Mucosa of descending colon (tissue), 3 donors: ENCODE measurements at places on chromosomes 5 and 9. TPM values are rescaled to one million over a fixed set of nuclear protein-coding genes. Genes with fewer than 3 reads are reported as not detected.
A peak's percentile ranks its signal among the peaks of the same experiment; 100 is the strongest.

GRCh38 chr5:1564824-1565736 is 41.3 kb upstream of the LPCAT1 start:
- no peak for DNase-seq

DNA sequence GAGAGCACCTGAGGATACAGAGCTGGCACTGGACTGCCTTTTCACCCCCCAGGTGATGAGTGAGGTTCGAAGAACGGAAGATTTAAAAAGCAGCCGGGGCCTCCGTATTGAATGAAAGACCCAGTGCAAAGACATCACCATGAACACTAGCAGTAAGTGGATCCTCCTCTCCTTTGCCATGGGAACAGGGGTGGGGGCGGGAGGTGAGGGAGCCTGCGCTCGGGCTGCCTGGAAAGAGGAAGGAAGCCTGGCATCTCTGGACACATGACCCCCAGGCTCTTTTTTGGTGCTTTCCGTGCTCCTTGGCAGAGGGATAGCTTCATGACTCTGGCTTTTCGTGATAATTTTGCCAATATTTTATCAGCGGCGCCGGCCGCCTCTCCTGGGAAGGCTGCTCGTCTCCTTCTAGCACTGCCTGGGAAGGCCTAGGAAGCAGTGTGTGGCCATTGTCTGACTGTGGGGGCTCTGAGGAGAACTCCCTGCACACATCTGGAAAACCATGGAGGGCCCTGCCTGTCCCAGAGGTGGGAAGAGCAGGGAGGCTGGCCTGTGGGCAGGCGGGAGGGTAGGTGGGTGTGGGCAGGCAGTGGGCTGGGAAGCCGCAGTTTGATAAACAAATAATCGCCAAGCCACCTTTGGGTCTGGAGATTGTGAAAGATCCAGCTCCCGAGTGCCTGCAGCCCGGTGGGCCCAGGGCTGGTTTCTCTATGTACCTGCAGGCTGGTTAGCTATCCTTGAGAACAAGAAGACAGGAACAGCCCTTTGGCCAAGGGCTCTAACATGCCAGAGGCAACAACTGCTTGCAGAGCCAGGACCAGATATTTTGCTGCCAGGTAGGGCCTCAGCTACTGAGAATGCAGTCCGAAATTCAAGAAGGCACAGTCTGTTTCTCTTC is 911 bp downstream of the ABLIM3 start:
- peak; percentile 19 for DNase-seq

DNA sequence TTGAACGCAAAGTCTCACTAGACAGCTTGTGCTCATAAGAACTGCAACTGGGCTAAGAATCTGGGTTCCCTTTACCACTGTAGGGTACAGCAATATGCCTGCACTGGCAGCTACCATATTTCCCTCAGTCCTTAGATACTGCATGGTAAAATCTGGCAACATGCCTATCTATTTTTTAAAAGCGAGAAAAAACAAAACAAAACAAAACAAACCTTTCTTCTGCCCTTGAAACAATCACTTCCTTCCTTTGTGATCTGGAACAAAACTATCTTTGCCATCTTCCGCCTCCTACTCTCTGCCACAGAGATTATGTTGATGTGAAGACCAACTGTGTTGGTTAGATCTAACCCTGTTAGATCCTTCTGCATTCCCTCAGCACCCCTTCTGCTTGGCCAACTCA is 242.9 kb downstream of the EBF1 start:
- DNase-seq = no peak

DNA sequence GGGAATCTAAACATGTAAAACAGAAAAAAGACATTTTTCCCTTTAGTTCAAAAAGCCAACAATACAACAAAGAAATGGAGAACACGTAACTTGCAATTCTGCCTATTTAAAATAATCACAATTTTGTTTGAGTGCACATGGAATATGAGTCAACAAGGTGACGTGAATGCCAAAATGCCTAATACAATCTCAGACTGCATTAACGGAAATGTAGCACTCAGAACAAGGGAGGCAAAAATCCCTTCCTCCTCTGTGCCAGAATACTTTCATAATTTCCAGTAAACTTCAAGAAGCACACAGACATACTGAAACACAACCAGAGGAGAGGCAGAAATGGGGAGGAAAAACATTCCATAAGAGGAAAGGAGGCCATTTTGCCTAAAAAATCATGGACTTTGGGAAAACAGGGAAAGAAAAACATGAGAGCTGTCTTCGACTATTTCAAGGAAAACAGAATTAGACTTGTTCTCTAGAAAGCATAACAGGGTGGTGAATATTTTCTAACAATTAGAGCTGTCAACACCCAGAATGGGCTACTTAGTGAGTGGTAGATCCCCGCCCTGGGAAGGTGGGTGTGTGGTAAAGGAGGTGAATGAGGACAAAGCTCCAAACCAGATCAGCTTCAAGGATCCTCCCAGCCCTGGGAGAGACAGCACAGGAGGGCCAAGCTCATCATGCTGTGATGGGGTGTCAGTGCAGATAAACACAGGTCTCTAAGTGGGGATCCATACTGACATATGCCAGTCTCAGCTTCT is 48.2 kb downstream of the ABCA1 start:
- DNase-seq = no peak

The MTREX gene
- 52.5 TPM for total RNA-seq

DNA sequence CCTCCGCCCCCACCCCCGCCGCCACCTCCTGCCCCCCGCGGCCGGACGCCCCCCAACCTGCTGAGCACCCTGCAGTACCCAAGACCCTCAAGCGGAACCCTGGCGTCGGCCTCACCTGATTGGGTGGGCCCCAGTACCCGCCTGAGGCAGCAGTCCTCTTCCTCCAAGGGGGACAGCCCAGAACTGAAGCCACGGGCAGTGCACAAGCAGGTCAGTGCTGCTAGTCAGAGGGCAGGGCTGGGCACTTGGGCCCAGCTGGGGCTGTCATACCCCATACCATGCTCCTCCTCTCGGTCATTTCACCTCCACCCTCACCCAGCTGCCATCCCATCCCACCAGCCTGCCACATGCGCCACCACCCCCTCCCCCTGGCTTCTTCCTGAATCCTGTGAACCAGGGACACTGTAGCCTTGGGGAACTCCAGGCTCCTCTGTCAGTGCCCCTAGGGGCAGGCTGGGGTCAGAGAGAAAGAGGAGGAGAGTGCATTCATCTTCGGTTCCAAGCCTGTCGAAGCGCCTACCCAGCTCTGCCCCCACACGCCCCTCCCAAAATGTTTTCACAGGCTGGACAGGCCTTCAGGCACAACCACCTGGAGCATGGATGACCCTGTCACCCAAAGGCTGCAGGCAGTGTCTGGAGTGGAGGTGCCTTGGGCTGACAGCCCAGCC is 122.0 kb downstream of the DAB2IP start:
- DNase-seq = peak; percentile 21

GRCh38 chr5:174980952-174981351 is 256.6 kb downstream of the MSX2 start:
- no peak for DNase-seq

The AMBP gene
- 0.81 TPM for total RNA-seq

The NPM1 gene
- 404 TPM for total RNA-seq

DNA sequence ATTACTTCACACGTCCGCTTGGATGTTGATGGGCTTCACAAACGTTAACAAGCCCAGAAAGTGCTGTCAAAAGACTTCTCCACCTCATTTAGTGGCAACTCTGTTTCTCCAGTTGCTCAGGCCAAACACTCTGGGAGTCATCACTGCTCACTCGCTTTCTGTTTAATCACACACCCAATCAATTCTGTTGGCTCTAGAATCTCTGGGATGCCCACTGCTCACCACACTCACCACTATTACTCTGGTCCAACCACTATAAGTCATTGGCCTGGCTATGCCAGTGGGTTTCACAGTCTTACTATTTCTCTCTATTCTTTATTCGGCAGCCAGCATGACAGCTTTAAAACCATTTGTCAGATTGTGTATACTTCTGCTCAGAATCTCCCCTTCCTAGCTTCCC is 163.5 kb downstream of the KDM4C start:
- DNase-seq = no peak

GRCh38 chr9:121424024-121424432 is 54.0 kb upstream of the STOM start:
- DNase-seq = no peak

- DNase-seq = peak; percentile 88
These were observed 1.4 kb upstream of the ADAMTSL2 start for GRCh38 chr9:133532937-133533668.

The SLC38A9 gene
- 28.1 TPM for total RNA-seq

DNA sequence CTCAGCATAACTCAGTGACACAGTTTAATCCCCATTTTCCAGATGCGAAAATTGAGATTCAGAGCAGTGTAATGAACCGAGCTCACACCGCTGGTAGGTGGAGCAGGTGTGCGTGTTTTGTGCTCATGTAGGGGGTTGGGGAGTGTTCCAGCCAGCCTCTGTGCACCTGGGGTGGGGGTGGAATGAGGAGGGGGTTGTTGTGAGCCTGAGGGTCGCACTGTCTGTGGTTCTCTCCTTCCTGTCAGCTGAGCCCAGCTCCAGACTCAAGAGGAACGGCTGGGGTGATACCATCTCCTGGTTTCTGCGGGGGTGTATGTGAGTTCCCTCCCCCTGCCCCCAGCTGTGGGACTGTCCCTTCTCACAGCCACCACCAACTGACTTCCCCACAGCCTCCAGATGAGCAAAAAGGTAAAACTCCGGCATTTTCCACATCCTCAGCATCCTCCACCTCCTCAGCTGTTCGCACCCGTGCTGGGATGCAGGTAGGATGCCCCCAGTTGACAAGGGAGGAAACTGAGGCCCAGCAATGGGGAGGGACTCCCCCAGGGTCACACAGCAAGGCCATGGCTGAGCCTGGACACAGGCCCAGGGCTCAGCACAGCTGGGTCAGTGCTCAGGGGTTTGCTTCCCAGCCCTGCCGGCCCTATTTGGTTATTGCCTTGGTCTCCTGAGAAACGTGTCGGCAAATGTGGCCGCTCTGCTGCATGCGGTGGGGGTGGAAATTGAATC is 2.1 kb downstream of the SH2D3C start:
- peak; percentile 64 for DNase-seq

DNA sequence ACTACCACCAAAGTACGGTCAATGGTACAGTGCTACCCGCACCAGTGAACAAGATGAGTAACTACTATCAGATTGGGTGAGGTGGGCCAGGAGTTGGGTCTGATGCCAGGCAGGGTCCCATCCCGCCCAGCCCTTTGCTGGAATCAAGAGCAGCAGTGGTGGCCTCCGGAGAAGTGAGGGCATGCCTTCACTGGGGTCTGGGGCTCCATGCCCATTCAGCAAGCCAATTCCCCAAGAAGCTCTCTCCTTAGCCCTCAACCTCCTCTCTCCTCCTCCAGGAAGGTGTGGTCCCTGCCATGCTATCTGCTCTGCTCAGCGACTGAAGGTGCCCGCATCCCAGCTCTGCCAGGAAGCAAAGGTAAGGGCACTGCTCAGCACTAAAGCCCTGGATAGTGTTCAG is 62.7 kb upstream of the CPLX2 start:
- no peak for DNase-seq

The NELFB gene
- total RNA-seq = 60.5 TPM

The PCDHB3 gene
- total RNA-seq = 0.58 TPM

DNA sequence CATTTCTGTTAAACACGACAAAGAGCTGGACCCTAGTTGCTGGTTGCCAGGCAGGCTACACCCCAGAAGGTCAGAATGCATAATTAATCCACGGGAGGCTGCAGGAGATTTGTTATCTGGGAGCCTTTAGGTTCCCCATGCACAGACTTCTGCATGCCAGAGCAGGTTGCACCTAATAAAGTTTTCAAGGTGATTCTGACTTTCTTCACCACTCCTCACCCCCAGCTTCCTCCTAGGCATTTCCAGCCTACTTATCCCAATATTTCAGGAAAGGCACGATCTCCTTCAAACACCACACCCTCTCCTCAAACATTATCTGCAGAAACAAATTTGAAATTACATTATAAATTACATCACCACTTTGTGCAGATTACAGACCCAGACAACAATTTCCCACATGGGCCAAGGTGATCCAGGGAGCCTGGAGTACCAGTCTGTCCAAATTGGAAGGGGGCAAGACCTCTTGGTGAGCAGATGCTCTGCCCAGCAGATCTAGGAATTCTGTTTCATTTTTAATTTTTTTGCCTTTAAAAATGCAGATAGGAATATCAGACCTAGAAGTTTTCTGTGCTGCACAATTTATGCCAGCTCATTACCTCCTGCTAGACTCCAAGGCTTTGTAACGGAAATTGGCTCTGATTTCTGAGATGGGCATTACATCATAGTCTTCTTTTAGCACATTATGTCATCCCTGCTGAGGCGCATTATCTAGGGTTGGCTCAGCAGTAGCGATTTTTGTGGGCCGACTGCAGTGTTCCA is 363.4 kb upstream of the SLC30A5 start:
- DNase-seq = no peak

GRCh38 chr9:23766613-23767012 is 59.4 kb downstream of the ELAVL2 start:
- DNase-seq = no peak

- DNase-seq = no peak
These were observed 74.5 kb downstream of the CTSL start for GRCh38 chr9:87800456-87800855.

GRCh38 chr5:124477062-124477461 is 269.4 kb downstream of the ZNF608 start:
- DNase-seq = no peak

DNA sequence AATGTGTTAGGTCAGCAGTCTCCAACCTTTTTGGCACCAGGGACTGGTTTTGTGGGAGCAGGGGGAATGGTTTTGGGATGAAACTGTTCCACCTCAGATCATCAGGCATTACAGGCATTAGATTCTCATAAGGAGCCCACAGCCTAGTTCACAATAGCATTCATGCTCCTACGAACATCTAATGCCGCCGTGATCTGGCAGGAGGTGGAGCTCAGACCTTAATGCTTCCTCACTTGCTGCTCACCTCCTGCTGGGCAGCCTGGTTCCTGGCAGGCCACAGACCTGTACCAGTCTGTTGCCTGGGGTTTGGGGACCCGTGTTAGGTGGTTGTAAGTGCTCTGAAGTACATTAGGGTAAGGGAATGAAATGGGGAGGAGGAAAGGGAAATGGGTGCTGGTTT is 9.7 kb upstream of the CTNNA1 start:
- DNase-seq = no peak

The CDC37L1 gene
- total RNA-seq = 13.9 TPM

DNA sequence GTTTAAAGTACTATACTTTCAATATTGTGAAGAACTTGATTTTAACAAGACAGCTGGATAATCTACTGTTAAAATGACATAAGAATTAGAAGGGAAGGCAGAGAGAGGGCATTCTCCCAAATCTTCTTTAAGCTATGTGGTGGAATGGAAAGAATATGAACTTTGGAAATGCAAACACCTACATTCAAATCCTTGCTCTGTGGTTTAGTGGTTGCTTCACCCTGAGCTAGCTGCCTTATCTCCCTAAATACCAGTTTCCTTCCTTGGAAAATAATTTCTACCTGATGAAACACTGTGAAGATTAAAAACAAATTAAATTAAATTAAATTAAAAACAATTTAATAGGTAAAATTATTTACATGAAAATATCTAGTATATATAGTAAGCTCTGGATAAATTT is 98.5 kb downstream of the GPR21 start:
- no peak for DNase-seq

- no peak for DNase-seq
These were observed 173.8 kb downstream of the MAST4 start for GRCh38 chr5:66769839-66770617.
